Activated CD4-positive, alpha-beta T cell treated with anti-CD3 and anti-CD28 coated beads, Interleukin-2, amount 10 ng/mL, durations not matched to agents 7 days and 5 days (primary cell): ENCODE measurements at places on chromosomes 5 and 9. TPM values are rescaled to one million over a fixed set of nuclear protein-coding genes. Genes with fewer than 3 reads are reported as not detected.

Gene NUP188
- 87.7 TPM for total RNA-seq

Gene ANKDD1B
- not detected for total RNA-seq

Gene CCL27
- not detected for total RNA-seq

Gene ZNF782
- total RNA-seq, result 5.9 TPM

Gene HAND1
- total RNA-seq, result not detected

Gene PFN3
- not detected for total RNA-seq

Gene RNF208
- 2.7 TPM for total RNA-seq

Gene KIF12
- total RNA-seq, result not detected

Gene SYNPO
- 0.08 TPM for total RNA-seq

Gene FCN2
- not detected for total RNA-seq

Gene ZNF189
- total RNA-seq, result 12.9 TPM

Gene C1QTNF3
- total RNA-seq, result 5.2 TPM

- DNase-seq, result no peak
These were observed 16.9 kb downstream of the OR2V2 start for GRCh38 chr5:181164076-181164952.

- no peak for DNase-seq
These were observed 78.1 kb downstream of the CFAP95 start for GRCh38 chr9:69898714-69899209.

DNA sequence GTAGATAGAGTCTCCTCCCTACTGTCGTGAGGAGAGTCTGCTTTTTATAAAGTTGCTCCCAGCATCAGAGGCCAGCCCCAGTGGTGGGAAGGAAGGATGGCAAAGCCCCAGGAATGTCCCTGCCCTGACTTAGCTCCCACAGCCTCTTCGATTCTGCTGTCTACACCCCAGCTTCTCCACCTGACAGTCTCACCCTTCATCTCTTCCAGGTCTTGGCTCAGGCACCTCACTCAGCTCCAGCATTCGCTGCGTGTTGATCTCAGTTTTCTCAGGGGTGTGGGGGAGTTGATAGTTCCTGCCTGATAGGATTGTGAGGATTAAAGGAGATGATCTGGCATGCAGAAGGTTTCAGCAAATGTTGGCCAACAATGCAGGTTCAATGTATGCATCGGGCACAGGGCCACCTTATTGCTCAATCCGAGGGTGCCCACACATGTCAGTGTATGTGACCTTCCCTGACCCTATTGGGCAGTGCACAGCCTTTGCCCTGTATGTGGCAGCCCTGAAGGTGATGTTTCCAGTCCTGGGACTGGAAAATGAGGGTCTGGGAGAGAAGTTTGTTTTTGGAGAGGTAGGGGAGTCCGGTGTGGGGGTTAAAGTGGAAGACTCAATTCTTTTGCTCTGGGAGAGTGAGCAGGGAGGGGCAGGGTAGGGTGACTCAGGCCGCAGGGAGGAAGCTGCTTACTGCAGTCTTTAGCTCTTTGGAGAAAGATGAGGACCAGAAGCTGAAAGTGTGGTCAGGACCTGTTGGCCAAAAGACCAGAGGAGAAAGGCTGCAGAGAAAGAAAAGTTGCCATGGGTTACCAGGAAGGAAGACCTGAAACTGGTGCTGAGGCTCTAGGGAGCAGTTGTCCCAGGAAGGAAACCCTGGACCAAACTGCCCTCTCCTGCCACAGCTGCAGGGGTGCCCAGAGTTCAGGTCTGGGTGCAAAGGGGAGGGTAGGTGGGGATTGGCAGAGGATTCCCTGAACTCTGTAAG, 153.2 kb downstream of the MACROH2A1 start:
- DNase-seq, result peak; percentile 3

GRCh38 chr9:134159566-134160245, 4.7 kb downstream of the RNU6ATAC start:
- no peak for DNase-seq

DNA sequence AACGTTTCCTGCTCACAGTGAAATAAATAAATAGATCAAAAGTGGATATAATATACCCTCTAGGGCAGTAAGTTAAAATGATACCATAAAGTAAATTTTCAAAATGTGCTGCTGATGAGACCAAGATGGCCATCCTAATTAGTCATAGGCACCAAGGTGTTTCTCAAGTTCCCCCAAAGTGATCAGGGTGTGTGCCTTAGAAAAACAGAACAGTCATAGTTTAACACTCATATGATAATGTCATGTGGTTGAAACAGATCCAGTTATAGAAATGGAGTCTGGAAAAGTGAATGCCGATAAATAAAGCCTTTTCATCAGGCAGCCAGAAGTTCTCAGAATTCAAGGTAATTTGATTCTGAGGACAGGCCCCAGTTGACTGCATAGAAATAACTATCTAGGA, 161.5 kb upstream of the CDKN2B start:
- no peak for DNase-seq

DNA sequence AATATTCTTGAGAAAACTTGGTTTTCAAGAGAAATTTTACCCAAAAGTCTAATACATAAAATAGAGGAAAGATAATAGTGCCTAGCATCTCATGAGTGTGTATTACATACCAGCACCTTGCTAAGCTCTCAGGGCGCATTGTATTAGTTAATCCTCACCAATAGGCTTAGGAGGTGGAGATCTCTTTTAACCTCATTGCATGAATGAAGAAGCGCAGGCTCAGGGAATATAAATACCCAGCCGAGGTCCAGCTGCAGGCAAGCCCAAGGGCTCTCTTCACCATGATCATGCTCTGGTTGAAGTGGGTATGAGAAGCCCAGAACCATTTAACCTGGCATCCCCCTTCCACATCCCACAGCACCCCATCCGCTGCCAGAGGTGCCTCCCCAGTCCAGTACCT, 46.0 kb downstream of the CAMK2A start:
- DNase-seq, result no peak

GRCh38 chr5:5231576-5231975, 91.4 kb downstream of the ADAMTS16 start:
- no peak for DNase-seq

DNA sequence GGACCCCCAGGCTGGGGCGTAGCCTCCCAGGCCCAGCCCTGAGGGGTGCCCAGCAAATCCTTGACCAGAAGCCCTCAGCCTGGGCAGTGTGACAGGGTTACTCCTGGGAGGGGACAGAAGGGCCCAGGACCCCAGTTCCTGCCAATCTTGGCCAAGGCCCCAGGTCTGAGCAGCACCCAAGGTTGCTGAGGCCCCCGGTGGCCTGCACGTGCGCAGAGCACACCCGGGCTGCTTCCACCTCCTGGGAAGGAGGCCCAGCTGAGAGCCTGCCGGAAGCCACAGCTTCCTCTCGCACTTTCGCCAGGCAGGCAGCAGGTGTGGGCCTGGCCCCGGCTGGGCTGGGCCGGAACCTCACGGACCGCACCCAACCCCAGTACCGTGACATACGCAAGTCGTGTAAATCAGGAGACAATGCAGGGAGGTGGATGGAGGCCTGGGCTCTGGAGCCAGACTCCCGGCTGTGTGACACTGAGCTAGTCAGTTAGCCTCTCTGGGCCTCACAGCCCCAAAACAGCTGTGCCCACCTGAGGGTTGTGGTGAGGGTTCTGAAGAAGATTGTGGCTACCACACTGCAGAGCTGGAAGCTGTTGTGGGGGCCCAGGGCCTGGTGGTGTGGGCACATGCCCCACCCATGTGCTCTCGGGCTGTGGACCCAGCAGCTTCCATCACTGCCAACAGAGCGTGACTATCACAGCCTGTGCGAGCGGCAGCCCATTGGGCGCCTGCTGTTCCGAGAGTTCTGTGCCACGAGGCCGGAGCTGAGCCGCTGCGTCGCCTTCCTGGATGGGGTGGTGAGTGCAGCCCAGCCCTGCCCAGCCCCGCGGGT, 5.1 kb downstream of the GRK6 start:
- DNase-seq, result peak; percentile 79

GRCh38 chr5:176438959-176439757, 9.0 kb upstream of the FAF2 start:
- DNase-seq, result no peak

DNA sequence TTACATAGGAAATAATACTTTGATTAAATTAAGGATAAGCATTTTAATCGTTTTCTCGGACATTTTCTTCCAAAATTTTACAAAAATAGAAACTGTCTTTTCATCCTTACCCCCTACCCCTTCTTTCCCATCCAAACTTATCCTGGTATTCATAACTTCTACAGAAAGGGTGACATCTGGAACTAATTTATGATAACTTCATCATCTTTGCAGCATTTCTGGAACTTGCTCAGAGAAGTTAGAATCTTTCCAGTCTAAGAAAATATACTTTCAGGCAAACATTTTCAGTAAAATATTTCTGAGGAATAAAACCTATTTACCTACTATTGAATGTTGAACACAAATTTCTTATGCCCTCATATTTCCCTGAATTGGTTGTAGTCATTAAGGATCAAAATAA, 309.0 kb downstream of the MAN2A1 start:
- no peak for DNase-seq

DNA sequence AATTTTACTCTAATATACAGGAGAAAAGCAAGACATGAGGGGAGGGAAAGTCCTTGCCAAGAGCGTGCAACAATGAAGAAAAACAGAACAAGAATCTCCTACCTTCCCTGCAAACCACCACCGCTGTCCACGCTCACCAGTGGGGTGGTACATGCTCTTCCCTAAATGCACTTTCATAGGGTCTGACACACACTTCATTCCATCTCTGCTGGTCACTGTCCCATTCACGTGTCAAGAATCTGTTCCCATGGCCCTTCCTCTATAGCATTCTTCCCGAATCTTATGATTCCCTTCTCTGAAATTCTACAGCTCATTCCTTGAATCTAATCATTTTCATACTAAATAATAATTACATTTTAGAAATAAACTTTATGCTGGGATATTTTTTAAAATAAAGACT, 11.4 kb upstream of the DNAH5 start:
- no peak for DNase-seq

DNA sequence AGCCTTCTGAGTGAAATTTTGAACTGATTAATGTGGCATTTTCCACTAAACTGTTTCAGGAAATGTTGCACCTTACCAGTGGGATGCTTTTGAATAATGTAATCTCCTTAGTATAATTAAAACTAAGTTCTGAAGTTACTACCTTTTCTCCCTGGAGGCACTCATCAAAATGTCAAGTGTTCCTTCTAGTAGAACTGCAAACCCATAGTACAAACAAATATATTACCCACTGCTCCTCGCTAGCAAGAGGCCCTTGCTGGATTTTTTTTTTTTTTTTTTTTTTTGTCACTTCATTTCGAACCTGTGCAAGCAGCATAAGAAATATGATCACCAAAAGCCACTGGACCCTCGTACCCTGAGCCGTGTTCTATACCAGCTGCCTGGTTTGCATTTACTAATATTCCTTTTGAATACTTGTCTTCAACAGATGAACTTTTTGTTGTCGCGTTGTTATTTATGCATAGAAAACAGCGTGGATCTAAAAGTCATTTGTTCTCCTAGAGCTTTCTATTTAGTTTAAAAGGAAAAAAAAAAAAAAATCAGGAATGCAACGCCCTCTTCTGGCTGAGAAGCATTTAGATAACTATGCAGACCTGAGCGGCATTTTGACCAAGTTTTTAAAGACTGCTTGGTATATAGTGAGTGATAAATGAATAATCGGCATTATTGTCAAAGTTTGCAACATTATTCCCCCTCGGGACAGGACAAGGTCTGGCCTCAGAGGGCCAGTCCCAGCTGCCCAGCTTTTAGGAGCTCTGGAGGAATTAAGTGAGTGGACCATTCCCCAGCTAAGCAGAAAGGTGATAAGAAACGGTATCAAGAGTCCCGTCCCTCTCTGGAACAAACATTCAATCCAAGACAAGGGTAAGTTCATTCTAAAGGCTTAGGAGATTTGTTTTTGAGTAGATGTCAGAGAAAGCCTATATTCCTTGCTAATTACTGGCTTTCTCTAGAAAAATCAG, 162.5 kb upstream of the KIF2A start:
- no peak for DNase-seq

DNA sequence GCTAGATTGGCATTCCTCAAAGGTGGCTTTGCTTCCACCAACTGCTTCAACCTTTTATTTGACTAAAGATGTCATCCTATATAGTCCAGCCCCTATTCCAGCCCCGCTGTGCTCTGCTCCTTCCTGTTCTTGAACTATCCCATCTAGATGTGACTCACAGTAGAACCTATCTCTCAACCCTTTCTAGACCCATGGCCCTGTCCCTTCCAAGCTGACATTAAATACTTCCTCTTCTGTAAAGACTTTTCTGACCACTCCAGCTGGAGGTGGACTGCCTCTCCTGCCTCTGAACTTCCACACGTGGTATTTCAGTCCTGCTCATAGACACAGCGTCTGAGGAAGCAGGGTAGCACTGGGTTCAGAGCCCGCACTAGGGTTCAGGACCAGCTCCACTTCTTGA, 32.4 kb downstream of the OSTF1 start:
- DNase-seq, result no peak

GRCh38 chr5:169195601-169196000, 105.3 kb downstream of the SLIT3 start:
- DNase-seq, result no peak

GRCh38 chr5:76958991-76959767, 6.3 kb downstream of the CRHBP start:
- DNase-seq, result no peak

DNA sequence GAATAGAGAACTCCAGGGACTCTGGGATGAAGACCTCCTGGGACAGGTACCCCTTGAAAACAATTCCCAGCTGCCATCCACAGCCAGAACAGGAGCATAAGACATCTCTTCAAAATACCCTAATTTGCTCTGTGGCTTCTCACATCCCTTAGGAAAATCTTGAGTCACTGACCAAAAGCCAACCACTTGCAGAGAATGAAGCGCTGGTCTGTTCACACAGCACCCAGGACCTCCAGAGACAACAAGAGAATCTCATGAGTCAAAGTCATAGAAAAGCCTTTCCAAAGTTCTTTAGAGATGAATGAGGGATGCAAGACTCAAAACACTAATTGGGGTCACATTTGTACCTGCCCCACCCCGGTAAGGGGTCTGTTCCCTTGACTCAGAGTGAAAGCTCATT, 210.6 kb downstream of the SEMA5A start:
- no peak for DNase-seq

DNA sequence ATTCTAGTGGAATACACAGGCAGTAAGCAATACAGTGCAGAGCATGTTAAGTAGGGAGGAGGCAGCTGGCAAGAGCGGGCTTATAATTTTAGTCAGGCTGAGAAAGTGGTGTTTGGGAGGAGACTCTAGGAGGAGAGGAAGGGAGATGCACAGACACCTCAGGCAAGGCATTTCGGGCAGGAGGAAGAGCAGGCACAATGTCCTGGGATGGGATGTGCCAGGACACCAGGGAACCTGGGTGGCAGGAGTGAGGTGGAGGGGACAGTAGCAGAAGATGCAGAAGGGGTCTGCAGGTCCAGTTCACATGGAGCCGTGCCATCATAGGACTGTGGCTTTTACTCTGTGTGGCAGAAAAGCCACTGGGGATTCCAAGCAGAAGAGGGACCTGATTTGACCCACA, 143.7 kb upstream of the FSTL4 start:
- no peak for DNase-seq

DNA sequence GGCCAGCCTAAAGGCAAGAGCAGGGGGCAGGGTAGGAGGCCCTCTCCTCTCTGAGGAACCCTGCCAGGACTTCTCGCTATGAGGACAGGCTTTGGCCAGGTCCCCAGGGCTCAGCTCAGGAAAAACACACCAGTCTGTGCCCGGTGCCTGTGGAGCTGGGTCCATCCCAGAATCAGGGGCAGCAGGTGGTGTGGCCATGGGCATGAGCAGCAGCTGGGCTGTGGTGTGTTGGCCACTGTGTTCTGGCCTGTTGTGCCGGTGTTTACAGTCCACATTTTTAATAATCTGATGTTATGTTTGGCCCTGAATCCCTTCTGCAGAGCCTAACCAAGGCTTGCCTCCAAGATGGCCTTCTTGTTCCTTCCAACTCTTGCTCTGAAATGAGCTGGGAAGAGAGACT, 77.0 kb downstream of the FGF18 start:
- DNase-seq, result no peak
